ENCODE measurements at places on chromosomes 7 and 10. TPM values are rescaled to one million over a fixed set of nuclear protein-coding genes. Genes with fewer than 3 reads are reported as not detected.

Gene CHST3
- 26.0 TPM for total RNA-seq

Gene RELN
- 7.4 TPM for total RNA-seq

Gene CPA2
- not detected for total RNA-seq

Gene TET1
- total RNA-seq, result 3.2 TPM

DNA sequence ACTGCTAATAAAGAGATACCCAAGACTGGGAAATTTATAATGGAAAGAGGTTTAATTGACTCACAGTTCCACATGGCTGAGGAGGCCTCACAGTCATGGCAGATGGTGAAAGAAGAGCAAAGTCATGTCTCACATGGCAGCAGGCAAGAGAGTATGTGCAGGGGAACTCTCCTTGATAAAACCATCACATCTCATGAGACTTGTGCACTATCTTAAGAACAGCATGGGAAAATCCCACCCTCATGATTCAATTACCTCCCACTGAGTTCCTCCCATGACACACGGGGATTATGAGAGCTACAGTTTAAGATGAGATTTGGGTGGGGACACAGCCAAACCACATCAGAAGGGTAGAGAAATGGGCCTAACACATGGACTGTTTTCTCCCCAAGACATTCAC, 156.3 kb downstream of the CCDC71L start:
- no peak overlapping the region for H3K4me3 ChIP-seq
- no peak for DNase-seq
- H3K36me3 ChIP-seq, result no peaks in the 10 kb centered on the region
- no peak overlapping the region for H3K27ac ChIP-seq

- no peaks in the 10 kb centered on the region for H3K4me1 ChIP-seq
- no peak overlapping the region for H3K4me3 ChIP-seq
- DNase-seq, result no peak
- H3K27me3 ChIP-seq, result no peaks in the 10 kb centered on the region
- H3K27ac ChIP-seq, result no peak overlapping the region
Measured at GRCh38 chr7:139936760-139937310, 107.8 kb downstream of the TBXAS1 start.

DNA sequence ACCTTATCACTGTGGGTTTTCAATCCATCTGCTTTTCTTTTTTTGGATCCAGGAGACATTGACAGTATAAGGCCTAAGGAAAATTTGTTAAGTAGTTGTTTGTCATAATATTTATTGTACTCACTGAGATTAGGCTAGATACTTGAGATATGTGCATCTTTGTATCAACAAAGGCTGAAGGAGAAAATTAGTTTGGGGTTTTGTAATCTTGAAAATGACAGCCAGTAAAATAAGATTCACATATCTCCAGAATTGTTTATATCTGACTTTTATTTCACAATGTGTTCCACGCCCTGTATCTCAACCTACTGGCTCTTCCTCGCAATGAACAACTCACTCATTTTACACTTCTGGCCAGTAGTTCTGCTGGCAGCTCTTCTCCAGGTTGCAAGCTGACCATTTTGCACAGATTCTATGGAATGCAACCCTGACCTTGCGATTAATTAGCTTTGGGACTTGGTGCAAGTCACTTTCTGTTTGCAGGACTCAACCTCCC, 132.7 kb downstream of the GATA3 start:
- DNase-seq, result no peak
- H3K27ac ChIP-seq, result no peak overlapping the region
- no peaks in the 10 kb centered on the region for H3K4me1 ChIP-seq
- no peaks in the 10 kb centered on the region for H3K27me3 ChIP-seq

GRCh38 chr10:13206546-13207443, 27.4 kb downstream of the UCMA start:
- H3K36me3 ChIP-seq, result no peaks in the 10 kb centered on the region
- DNase-seq, result no peak
- no peaks in the 10 kb centered on the region for H3K4me1 ChIP-seq
- no peak overlapping the region for H3K4me3 ChIP-seq
- H3K27me3 ChIP-seq, result no peaks in the 10 kb centered on the region

GRCh38 chr7:20260223-20260622, 43.0 kb upstream of the MACC1 start:
- no peaks in the 10 kb centered on the region for H3K27me3 ChIP-seq
- DNase-seq, result no peak
- no peaks in the 10 kb centered on the region for H3K36me3 ChIP-seq
- H3K4me3 ChIP-seq, result no peak overlapping the region
- no peak overlapping the region for H3K27ac ChIP-seq

GRCh38 chr10:69474742-69475432, 23.6 kb downstream of the TSPAN15 start:
- H3K4me3 ChIP-seq, result no peak overlapping the region
- no peaks in the 10 kb centered on the region for H3K36me3 ChIP-seq
- peaks cover 42% of the 10 kb centered on the region for H3K4me1 ChIP-seq
- H3K27me3 ChIP-seq, result no peaks in the 10 kb centered on the region
